Lower leg skin (tissue), 4 donors: ENCODE measurements at places on chromosomes 3 and 15. TPM values are rescaled to one million over a fixed set of nuclear protein-coding genes. Genes with fewer than 3 reads are reported as not detected.

UROC1 gene
- not detected for total RNA-seq

UBA5 gene
- 35.0 TPM for total RNA-seq

SOX2 gene
- total RNA-seq: 1.0 TPM

- DNase-seq: peak; percentile 78
These were observed 70.3 kb downstream of the SCN5A start for GRCh38 chr3:38579141-38579540.

DNA sequence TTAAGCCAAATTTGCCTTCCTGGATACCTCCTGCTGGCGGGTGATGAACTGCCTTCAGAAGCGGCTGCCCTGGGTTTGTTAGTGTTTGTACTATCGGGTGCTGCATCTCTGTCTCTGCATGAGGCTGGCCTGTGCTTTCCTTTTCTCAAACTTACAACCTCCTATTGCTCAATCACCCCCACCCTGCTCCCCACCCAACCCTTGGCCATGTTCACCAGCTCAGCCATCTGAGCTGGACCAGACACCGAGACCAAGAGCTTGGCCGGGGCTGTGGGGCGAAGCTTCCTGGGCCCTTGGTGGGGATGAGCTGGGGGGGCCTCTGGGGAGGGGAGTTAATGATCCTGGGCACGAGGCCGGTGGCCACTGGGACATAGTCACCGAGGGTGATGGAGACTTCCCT, 16.8 kb upstream of the FBLN2 start:
- peak; percentile 64 for DNase-seq

- no peak for DNase-seq
These were observed 49.7 kb downstream of the LRTM1 start for GRCh38 chr3:54878145-54878544.

EHD4 gene
- 23.7 TPM for total RNA-seq

DNA sequence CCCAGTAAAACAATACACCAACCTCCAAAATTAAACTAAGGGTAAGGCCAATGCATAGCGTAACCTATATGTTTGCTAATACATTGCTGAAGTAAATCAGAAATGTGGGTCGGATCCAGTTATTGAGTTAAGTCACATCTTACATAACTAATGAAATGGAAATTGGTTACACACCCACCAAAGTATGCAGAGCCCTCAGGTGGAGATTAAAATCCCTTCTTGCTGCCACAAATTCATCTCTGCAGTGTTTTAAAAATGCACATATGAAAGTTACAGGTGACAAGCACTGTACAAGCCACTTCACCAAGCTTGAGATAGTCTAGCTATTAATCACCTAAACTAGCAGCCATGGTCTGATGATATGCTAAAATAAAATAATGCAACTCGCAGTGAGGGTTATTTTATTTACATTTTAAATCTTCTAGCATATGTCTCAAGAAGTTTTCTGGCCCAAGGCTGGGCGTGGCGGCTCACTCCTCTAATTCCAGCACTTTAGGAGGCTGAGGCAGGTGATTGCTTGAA, 130.6 kb downstream of the AQP9 start:
- DNase-seq: no peak

SUCLG2 gene
- 38.7 TPM for total RNA-seq
